ENCODE measurements at places on chromosomes 7 and 10. TPM values are rescaled to one million over a fixed set of nuclear protein-coding genes. Genes with fewer than 3 reads are reported as not detected.

The HOXA6 gene
- not detected for total RNA-seq

The CCDC3 gene
- total RNA-seq, result 0.14 TPM

The GNAT3 gene
- not detected for total RNA-seq

The TMEM196 gene
- not detected for total RNA-seq

The PPP1R3C gene
- total RNA-seq, result 0.71 TPM

The MINDY4 gene
- 1.7 TPM for total RNA-seq

The HMX2 gene
- total RNA-seq, result 0.18 TPM

The CPA2 gene
- total RNA-seq, result 0.18 TPM

The ZNF138 gene
- total RNA-seq, result 19.6 TPM

The MBL2 gene
- total RNA-seq, result not detected

The RSPH10B2 gene
- total RNA-seq, result 0.48 TPM

The SHTN1 gene
- 0.37 TPM for total RNA-seq

The FZD8 gene
- 0.18 TPM for total RNA-seq

The TBATA gene
- not detected for total RNA-seq

The FZD1 gene
- total RNA-seq, result 0.47 TPM

The ZNF488 gene
- 0.75 TPM for total RNA-seq
